Activated CD4-positive, alpha-beta T cell treated with anti-CD3 and anti-CD28 coated beads for 4 hours (primary cell): ENCODE measurements at places on chromosomes 11 and 22.

DNA sequence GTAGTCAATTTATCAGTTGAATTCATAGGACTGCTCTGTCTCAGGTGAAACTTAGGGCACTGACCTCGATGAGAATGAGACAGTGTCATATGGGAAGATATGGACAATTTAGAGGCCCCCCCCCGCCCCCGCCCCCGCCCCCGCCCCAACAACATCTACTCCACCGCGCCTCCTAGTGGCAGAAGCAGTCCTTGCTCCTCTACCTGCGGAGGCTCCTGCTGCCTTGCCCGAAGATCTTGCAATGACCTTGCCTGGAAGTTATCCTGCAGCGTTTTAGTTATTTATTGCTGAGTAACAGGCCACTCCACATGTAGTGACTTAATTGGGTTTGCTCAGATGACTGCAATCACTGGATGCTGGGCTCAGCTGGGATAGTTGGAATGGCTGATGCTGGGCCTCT is 15.2 kb downstream of the SERPINH1 start:
- peak; percentile 68 for DNase-seq

DNA sequence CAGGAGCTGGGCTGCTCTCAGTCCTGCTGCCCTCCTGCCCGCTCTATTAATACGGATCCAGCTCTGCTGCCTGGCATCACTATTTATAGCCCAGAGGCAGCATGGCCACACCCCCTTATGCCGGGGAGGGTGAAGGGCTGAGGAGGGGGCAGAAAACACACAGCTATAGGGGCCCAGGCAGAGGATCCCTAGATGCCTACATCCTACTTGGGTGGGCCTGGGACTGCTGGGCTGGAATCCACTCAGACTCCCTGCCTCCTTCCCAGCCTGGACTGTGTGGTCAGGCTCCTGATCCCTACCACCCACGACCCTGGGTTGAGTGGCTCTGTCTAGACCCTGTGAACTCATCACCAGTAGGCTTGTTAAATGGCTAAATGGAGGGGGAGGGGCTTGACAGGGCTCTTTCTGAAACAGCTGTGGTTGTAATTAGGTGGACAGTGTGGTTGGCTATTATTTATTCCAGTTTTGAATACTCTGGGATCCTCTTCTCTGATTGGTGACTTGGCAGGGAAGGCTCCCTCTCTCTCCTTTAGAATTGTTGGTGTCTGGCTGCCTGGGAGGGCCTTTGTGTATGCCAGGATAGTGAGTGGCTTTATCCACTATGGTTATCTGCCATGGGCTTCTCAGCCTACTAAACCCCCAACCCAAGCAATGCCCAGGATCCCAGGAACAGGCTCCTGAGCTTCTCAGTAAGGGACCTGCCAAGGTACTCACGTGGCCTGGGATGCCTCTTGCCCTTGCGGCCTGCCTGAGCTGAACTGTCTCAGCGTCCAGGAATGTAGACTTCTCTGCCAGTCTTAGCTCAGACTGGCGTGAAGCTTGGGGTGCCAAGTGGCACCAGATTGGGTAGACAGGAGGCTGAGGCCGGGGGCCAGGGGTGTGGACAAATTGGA is 15.2 kb downstream of the PHLDB1 start:
- no peak for DNase-seq

DNA sequence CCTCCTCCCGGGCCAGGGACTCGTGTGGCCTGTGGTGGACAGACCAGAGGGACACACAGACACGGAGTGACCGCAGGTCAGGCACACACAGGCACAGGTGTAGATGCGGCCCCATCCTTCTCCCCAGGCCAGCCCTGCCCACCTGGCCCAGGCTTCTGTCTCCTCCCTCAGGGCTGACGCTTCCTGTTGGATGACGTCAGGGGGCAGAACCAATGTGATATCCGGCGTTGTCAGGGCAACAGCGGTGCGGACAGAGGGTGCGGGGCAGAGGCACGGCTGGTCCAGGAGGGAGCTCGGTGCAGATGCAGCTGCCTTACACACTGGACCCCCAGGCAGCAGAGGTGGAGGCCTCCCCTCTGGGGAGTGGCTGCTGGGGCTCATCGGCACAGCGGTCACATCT is 2.9 kb upstream of the TUBGCP6 start:
- DNase-seq = peak; percentile 48

DNA sequence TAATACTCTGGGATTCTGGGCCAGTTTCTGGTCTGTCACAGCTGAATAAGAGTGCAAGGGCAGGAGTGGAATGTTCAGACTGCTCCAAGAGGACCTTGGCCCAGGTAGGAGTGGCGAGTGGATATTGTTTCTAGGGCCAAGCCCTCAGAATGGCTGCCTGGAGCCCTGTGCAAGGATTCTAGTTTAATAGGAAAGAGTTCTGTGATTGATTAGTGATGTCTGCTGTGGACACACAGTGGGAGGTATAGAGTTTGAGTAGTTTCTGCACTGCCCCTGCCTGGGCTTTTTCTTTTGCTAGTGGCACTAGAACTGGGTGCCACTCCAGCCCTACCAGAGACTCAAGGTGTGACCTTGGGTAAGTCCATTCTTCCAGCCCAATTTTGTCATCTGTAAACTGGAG is 9.7 kb upstream of the MPPED1 start:
- no peak for DNase-seq

- DNase-seq = no peak
Observed at GRCh38 chr11:63884196-63884932, 32.6 kb downstream of the RCOR2 start.

- DNase-seq = no peak
Observed at GRCh38 chr11:67281552-67282150, 7.5 kb upstream of the ANKRD13D start.

GRCh38 chr22:50586416-50586815 is 3.8 kb upstream of the CHKB start:
- no peak for DNase-seq
